Neural crest cell (in vitro differentiated cells): ENCODE measurements at places on chromosomes 4 and X. TPM values are rescaled to one million over a fixed set of nuclear protein-coding genes. Genes with fewer than 3 reads are reported as not detected.

Gene SH2D1A
- total RNA-seq: 1.5 and 1.9 TPM in 2 replicates

Gene SAT1
- 106 and 108 TPM in 2 replicates for total RNA-seq

- no peak for DNase-seq
Observed at GRCh38 chr4:18252052-18252451, 230.5 kb upstream of the LCORL start.

DNA sequence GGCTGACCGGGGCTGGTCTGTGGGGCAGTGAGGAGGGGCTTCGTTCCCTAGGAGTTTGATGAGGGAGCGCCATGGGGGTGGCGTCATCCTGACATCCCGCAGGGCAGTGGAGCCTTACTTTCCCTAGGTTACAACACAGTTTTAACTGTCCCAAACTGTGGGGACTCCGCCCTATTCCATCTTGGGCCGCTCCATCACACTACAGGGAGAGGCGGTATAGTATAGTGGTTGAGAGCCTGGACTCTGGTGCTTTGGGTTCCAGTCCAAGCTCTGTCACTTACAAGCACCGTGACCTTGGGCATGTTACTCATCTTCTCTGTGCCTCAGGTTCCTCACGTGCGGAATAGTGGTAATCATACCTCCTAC lies 44.2 kb downstream of the ZNF185 start:
- no peak for DNase-seq

Gene CT45A2
- total RNA-seq: not detected in 2 replicates

Gene DSPP
- not detected in 2 replicates for total RNA-seq

- DNase-seq: no peak
Observed at GRCh38 chr4:105765690-105766407, 57.3 kb downstream of the GSTCD start.

Gene CENPVL1
- total RNA-seq: 1.3 and 1.6 TPM in 2 replicates

GRCh38 chrX:136386173-136386572 lies 85.4 kb downstream of the ADGRG4 start:
- no peak for DNase-seq

DNA sequence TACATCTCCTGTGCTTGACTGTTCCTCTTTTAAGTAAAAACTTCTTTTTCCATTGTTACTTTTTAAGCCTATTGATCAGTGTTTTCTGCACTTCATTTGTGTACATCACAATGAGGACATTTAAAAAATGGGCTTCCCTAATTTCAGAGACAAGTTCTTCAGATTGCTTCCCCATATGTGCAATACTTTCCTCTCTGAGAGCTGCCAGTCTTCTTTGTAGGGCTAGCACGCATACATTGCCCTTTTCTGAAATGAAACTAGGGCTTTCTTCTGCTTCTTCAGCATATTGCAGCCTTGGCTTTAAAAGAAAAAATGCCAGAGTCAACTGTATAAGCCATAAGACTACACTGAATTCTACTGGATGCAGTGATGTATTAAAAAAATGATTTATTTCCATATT lies 37.8 kb downstream of the FAT4 start:
- no peak for DNase-seq

- no peak for DNase-seq
Observed at GRCh38 chr4:176156656-176157055, 38.7 kb downstream of the SPATA4 start.

Gene FGD1
- 34.0 and 36.6 TPM in 2 replicates for total RNA-seq

- DNase-seq: no peak
Observed at GRCh38 chr4:151865744-151866591, 105.2 kb upstream of the GATB start.

GRCh38 chrX:42869659-42870476 lies 91.9 kb upstream of the PPP1R2C start:
- DNase-seq: no peak

DNA sequence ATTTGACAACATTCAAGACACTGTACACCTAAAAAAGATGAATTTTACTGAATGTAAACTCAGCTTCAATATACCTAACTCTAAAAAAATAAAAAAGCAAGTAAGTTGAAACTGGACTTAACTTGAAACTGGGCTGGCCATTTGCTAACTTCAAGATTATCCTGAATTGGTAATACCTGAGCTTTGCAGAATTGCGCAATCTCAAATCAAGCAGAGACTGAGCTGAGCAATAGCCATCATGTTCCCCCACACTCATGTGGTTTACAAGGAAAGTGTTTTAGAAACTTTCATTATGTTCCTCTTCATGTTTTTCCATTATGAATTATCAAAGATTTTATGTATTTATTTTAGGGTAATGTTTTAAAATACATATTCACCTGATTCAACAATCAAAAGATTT lies 38.7 kb downstream of the ANXA5 start:
- DNase-seq: no peak

Gene PRR27
- not detected in 2 replicates for total RNA-seq

- no peak for DNase-seq
Observed at GRCh38 chr4:86918539-86919072, 16.2 kb upstream of the AFF1 start.

Gene MAGEB17
- 0.30 TPM in 1 of 2 replicates, not detected in the other for total RNA-seq

Gene TMEM271
- 0.26 and 0.32 TPM in 2 replicates for total RNA-seq

DNA sequence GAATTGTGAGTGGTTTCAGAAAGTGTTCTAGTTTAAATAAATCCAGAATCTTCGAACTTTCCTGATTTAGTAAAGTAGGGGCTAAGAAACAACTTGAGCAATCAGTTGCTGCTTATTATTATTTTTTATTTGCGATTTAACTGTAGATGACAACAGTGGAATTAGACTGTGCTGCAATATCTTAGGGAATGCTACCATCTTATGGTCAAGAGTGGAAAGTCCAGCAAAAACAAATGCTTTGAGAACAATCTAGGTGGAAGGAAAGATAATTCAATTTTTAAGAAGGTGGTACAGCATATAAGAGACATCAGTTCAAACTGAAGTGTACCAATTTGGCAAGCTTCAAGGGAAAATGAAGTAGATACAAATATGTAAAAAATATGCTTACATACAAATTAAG lies 73.3 kb downstream of the CYLC1 start:
- DNase-seq: no peak

DNA sequence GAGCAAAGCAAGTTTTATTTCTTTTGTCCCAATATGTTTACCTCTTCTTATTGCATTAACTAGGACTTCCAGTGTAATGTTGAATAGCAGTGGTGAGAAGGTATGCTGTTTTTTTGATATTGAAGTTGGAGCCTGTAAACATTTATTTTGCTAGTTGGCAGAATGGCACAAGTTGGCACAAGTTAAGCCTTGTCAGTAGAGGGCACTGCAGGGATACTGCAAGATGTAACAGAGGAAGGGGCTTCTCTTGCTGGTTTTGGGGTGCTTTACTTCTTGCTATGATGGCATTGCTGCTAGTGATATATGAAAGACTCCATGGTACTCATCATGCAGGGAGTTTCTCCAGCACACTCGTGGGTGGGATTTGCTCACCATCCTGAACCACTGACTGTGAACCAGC lies 327.3 kb upstream of the ARX start:
- DNase-seq: no peak

GRCh38 chr4:107736924-107737448 lies 17.0 kb upstream of the PAPSS1 start:
- peak; percentile 68 for DNase-seq

DNA sequence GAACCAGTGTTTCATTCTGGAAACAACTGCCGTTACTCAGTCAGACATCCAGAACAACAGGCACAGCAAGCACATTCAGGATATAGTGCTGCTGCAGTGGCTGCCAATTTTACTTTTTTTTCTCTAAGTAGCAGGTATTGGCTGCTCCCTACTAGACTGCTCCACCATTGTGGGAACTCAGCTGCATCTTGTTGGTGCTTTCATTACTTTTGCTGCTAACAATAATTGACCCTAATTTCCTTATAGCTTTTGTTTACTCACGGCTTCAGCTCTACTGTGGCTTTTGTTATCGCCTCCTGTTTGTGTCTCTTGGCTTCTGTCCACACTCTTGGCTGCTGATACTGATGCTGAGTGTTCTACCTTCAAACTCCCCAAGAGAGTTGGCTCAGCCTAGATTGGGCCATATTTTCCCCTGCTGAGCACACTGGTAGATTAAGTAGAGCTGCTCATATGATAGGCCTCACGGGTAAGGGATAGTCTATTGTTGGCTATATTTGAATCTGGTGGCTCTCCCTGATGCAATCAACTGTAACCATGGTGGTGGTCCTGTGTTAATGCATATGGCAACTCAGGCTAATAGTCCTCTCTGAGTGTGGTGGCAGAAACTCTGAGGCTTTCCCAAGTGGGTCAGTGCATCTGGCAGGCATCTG lies 44.5 kb upstream of the IL2 start:
- DNase-seq: no peak

- DNase-seq: no peak
Observed at GRCh38 chr4:98508829-98509598, 149.4 kb downstream of the TSPAN5 start.

- no peak for DNase-seq
Observed at GRCh38 chr4:88415982-88416381, 37.3 kb downstream of the HERC6 start.

DNA sequence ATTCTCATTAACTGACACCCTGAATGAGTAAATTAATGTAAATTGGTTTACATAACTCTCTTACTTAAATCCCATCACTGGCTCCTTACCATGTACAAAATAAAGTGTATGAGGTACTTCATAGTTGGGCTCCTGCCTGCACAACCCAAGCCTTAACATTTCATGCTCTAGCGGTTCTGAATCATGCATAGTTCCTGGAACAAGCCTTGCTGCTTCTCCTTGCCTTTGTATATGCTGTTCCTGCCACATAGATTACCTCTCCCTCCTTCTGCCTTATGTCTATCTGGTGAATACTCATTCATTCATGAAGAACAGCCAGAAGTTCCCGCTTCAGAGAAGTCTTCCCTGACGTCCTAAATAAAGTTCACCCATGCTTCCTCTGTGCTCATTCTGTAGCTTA lies 594.7 kb downstream of the SMARCA1 start:
- no peak for DNase-seq

Gene SPANXB1
- total RNA-seq: not detected in 2 replicates

- DNase-seq: no peak
Observed at GRCh38 chr4:102411408-102411807, 66.1 kb upstream of the SLC39A8 start.

GRCh38 chrX:130851569-130851968 lies 51.4 kb downstream of the ENOX2 start:
- no peak for DNase-seq

GRCh38 chr4:87076690-87077358 lies 142.0 kb downstream of the AFF1 start:
- DNase-seq: no peak

GRCh38 chr4:120207021-120207420 lies 140.4 kb upstream of the MAD2L1 start:
- DNase-seq: no peak
